ENCODE measurements at places on chromosomes 2 and 18. TPM values are rescaled to one million over a fixed set of nuclear protein-coding genes. Genes with fewer than 3 reads are reported as not detected.

FNDC4 gene
- not detected for total RNA-seq

LYPD6B gene
- total RNA-seq: not detected

TEX44 gene
- not detected for total RNA-seq

UGT1A7 gene
- not detected for total RNA-seq

RALB gene
- 13.8 TPM for total RNA-seq

C2orf76 gene
- total RNA-seq: 11.9 TPM

UGT1A6 gene
- total RNA-seq: not detected

MROH2A gene
- total RNA-seq: not detected

GRCh38 chr2:38077431-38077769 is 1.4 kb upstream of the CYP1B1 start:
- DNase-seq: no peak

DNA sequence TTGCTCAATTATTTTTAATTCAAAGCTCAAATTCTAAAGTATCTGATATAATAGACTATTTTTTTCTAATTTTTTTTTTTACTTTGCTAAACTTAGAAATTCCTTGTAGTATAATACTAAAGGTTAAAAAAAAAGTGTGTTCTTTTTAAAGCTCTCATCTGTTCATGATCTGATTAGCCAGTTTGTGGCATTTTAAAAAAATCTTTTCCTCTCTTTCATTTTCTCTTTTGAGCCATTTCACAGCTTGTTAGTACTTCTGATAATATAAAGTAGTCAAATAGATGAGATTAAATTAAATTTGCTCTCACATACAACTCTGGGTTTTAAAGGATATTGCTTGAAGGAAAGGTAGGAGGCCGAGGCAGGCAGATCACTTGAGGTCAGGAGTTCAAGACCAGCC is 40.7 kb upstream of the NEMP2 start:
- DNase-seq: peak; percentile 28

DNA sequence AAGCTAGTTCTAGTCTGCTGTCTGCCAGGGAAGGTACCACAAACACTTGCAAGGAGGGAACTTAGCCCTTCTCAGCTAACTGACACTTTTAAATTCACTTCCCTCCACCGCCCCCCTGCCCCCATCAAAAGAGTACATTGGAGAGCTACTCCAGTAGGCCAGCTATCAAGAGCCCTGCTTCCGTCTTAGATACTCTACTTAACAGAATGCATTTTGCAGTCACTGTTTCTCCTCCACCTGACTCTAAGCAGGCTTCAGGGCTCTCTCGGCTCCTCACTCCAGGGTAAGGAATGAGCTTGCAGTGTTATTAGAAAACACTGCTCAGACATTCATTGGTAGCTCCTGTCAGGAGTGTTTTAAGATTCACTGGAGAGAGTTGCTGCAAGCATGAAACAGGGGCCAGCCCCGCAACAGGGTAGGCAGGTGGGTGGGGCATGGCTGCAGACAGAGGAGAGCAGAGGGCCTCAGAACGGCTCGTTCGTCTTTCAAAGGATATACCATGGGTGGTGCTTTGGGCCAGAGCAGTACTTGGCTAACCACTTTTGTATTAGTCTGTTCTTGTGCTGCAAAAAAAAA is 35.3 kb upstream of the PDCL3 start:
- DNase-seq: no peak

DNA sequence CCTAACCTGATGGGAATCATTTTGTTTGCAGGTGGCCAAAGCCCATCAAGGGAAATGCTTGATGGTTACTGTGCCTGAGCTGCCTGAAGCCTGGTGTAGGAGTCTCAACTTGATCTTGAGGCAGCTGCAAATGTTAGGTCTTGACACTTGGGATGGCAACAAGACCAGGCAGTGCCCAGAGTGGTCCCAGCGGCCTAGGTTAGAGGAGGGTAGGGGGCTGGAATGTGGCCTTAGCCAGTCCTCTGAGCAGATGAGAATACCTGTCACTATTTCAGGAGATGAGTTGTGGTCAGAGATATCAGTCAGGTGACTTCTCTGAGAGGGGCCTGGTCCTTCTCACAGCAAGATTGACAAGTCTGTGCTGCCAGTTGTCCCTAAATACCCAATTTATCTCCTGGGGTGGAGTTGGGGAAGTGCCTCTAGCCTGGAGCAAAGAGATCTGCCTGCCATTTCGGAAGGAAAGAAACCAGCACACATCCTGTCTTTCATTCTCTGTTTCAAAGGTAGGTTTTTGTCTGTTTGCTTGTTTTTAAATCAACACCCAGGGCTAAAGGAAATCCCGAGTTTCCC is 13.4 kb downstream of the SPTBN1 start:
- DNase-seq: no peak

- no peak for DNase-seq
Observed at GRCh38 chr2:144518748-144519596, 947 bp downstream of the ZEB2 start.

DNA sequence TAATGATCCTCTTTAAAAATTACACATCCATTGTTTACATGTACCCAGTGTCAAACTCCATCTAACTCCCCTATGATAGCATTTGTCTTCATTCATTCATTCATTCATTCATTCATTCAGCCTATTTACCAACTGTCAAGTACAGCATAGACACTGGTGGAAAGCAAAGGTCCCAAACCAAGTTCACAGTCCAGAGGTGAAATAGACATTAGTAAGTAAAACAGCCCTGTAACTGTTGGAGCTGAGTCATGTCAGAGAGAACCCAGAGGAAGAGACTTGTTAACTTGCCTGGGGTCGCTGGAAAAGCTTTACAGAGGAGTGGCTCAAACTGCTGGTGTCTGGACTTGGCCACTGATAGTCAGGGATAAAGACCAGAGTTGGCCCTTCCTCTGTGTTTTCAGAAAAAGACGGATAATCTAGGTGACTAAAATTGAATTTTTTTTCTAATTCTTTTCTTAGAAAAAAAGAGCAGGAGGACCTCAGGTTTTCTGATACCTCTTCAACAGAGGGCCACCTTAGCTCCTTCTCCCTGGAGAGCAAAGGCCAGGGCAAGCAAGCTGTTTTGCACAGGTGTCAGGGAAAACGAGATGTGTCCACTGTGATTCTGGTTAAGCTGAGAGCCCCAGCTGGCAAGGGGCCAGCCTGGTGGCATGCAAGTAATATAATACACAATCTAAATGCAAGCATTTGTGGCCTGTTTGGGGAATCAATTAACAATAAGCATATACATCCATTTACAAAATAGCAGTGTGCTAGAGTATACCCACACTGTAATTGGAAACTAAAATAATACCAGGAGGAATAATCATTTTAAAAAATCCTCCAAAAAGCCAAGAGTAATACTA is 96.7 kb upstream of the SLC14A2 start:
- DNase-seq: no peak

DNA sequence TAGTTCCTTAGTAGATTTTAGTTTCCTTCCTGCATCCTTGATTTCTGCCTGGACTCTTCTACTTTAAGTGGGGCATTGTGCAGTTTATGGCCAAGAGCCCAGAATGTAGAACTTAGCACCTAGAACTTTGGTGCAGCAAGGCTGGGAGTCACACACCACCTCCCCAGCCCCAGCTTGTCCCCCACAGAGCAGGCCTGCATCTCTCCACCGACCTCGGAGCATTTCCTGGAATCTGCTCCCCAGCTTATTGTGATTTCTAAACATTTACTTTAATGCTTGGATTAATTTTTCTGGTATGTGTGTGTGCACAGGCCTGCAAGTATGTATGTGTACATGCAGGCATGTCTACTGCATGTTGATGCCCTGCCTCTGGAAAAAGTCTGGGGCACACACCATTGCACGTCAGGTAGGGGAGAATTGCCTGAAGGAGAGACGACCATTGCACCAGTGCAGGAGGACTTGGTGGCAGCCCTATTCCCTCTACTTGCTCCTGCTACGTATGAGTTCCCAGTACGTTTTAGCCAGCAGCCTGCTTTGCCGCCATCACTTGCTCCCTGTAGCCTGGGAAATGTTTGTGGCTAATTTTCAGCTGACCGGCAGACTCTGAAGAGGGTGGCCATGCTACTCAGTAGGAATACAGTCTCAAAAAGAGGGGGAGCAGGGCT is 419.9 kb upstream of the HS6ST1 start:
- DNase-seq: no peak

GRCh38 chr2:108414945-108415344 is 34.1 kb upstream of the GCC2 start:
- DNase-seq: no peak

- no peak for DNase-seq
Observed at GRCh38 chr2:107785756-107786155, 40.9 kb upstream of the RGPD4 start.

GRCh38 chr2:160351956-160352355 is 141.7 kb downstream of the RBMS1 start:
- no peak for DNase-seq

DNA sequence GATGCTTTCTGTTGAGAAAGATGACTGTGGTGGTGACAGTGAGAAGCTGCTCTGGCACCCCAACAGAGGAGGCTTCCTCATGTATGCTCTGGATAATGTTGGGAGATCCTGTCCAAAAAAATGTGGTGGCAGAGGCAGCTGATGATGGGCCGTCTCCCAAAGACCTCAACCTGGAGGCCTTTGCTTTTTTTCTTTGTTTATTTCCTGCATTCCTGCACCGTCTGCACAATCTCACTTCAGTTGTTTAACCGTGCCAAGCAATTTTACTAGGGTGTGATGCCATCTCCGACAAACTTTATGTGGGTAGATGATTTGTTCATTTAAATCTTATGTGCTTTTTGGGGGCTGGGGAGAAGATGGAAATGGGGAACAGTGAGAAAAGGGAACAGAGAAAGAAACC is 62.2 kb upstream of the IGFBP5 start:
- no peak for DNase-seq

- no peak for DNase-seq
Observed at GRCh38 chr2:63494968-63495367, 93.3 kb downstream of the WDPCP start.

DNA sequence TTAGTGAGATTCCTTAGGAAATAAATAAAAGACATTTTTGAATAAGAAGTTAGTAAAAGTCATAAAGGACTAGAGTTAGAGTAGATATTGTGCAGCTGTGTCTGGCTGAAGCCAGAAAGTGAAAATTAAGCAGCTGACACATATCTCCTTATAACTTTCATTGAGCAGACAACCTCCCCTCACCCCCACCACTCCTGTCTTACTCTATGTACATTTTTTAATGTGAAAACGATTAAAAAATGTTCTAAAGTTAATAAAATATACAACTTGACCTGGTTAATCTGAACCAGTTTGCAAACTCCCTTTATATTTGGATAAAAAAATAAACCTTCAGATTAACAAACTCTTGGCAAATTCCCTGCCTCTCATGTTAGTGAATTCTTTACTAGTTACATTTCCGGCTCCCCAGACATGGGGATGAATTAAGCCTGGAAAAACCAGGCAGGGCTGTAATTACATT is 462.8 kb downstream of the MEIS1 start:
- no peak for DNase-seq

- DNase-seq: no peak
Observed at GRCh38 chr18:76558881-76559667, 64.0 kb upstream of the ZNF516 start.

DNA sequence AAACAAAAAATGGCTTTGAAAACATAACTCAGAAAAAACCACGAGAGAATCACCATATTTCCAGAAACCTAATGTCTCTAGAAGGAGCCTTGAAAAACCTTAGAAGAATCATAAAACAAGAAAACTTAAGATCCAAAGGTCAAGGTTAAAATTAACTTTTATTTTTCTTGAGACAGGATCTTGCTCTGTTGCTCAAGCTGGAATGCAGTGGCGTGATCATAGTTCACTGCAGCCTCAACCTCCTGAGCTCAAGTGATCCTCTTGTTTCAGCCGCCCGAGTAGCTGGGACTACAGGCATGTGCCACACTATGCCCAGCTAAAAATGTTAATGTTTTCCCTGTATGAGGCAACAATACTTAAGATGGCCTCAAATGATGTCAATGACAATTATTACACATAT is 254.2 kb upstream of the SESTD1 start:
- no peak for DNase-seq
